Kidney glomerular epithelial cell (primary cell): ENCODE measurements at places on chromosomes 1 and 21.
A peak's percentile ranks its signal among the peaks of the same experiment; 100 is the strongest.

DNA sequence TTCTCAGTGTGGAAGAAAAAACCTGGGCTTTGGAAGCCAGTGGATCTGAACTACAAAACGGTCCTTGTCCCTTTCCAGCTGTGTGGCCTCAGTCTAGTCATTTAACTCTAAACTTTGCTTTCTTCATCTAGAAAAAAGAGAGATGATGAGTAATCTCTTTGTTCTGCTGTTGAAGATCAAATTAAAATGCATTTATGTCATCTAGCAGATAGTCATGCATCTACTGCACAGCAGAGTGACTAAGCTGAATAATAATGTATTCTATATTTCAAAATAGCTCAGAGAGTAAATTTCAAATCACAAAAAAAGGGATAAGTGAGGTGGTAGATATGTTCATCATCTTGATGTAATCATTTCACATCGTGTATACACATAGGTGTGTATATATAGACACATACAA, 473.2 kb downstream of the DSCAM start:
- no peak for DNase-seq

- no peak for DNase-seq
These were observed 81.5 kb upstream of the LRIF1 start for GRCh38 chr1:111045033-111045722.

- DNase-seq: no peak
These were observed at the start of gene RGS18 for GRCh38 chr1:192158181-192158580. Gene RGS18, plus strand, starts transcription at chr1:192158462. Its CDS starts 176 bp downstream, at chr1:192158638.

- DNase-seq: peak; percentile 48
These were observed 149.5 kb downstream of the FGGY start for GRCh38 chr1:59446257-59446901.
